Caudate nucleus (tissue), 63 donors: ENCODE measurements at places on chromosomes 5 and 9.

DNA sequence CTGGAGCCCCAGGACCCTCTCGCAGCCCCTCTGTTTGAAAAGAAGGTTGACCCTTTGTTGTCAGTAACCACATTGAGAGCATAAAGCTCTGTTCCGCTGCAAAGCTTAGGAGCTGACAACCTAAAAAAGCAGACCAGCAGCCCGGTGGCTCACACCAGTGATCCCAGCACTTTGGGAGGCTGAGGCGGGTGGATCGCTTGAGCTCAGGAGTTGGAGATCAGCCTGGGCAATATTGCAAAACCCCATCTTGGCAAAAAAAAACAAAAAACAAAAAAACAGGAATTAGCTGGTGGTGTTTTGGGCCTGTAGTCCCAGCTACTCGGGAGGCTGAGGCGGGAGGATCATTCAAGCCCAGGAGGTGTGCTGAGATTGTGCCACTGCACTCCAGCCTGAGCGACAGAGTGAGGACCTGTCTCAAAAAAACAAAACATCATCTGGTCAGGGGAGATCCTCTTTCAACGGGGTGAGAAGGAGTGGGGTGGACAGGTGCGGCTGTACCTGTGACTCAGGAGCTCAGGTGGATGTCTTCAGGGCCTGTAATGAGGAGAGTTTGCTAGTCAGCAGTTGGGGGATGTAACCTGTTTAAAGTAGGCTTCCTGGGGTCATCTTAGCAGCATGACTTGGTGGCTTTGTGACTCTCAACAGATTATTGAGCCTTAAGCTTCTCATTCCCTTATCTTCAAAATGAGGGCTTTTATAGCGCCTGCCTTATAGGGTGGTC lies 694 bp upstream of the REEP2 start:
- no peak for DNase-seq

DNA sequence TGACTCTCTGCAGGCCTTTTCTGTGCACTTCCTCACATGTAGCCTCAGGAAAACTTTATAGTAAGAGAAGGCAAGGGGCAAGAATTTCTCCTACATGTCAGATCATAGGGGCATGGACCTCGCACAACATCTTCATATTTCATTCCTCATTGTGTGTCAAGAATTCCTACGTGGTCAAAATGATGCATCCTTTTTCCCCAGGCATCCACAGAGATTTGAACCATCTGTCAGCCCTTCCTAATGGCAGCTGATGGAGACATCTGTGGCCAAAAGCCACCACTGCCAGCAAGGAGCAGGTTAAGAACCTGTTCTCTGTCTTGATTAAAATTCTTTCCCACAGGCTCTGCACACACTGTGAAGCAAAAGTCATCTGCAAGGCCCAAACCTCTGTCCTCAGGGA lies 42.5 kb downstream of the MFAP3 start:
- no peak for DNase-seq

DNA sequence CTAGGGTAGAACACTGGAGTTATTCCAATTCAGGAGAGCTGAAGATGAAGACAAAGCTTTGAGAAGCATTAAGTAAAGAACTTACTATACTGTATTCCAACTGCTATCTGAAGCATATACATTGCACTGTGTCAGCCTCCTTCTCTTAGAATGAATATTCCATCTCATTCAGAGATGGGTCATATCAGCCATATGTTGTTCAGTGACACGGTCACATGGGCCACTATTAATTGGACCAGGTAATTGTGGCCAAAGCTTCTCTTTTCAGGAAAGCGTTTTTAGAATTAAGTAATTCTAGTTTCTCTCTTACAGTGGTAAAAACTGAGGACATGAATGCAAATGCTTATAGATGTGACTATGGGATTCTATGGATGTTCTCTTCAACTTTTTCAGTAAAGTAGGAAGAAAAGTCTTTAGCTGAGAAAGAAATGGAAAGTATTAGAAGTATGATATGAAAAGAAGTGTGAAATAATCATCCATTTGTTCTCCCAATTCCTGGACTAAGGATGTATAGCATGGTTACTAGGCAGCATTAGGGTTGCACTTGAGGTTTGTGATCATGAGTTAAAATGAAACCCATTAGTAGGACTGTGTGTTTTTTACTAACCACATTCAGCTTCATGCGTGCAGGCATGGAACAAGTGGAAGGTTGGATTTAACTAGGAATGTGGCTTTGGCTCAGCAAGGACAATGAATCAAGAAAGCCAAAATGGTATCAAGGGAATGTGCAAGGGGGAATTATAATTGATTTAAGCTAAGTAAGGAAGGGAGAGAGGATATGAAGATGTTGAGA lies 40.9 kb downstream of the CETN3 start:
- DNase-seq = no peak

GRCh38 chr5:52702877-52703276 lies 84.8 kb upstream of the ITGA1 start:
- DNase-seq = no peak

DNA sequence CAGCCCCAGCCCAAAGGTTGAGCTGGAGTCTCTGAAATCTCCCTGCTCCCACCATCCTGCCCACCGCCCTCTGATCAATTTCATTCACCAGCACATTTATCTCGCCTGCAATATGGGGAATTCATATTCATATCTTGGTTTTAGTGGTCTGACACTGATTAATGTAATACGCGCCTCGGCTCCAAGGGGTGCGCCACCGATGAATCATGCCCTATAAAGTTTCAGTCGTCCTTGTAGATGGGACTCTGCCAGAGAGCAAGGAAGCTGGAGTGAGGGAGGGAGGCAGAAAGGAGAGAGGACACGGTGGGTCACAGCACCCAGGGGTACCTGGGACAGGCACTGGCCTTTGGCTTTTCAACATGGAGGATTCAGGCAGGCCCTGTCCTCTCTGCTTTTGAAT lies 8.9 kb downstream of the IRX1 start:
- DNase-seq = no peak

- DNase-seq = no peak
These were observed 54.2 kb downstream of the ELAVL2 start for GRCh38 chr9:23771746-23772384.

DNA sequence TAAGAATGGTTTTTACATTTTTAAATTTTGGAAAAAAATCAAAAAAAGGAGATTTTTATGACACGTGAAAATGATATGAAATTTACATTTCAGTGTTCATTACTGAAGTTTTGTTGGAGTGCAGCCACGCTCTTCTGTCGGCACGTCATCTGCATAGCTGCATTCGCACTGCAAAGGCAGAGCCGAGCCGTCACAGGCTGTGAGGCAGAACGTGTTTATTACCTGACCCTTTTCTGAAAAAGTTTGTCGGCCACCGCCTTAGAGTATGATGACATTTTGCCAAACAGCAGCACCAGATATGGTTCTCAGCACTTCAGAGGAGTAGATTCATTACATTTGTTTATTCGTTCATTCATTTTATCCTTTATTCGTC lies 24.1 kb downstream of the HRH2 start:
- DNase-seq = peak; percentile 56

- no peak for DNase-seq
These were observed 269.1 kb downstream of the EFNA5 start for GRCh38 chr5:107401470-107402122.

DNA sequence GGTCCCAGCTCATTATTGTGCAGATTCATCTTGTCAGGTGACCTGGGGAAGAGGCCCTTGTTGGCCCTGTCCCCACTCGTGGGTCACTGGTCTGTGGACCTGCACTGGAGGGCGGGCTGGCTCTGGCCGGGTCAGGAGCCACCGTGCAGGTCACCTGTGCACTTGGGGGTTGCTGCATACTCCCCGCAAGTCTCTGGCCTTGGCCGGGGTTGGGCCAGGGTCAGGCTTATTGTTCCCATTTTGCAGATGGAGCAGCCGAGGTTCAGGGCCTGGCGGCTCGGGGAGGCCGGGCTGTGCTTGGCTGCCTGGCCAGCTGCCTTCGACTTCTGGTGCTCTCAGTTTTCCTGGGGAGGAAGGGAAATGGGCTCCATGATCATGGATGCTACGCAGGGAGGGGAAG lies 108.3 kb upstream of the FCN2 start:
- DNase-seq = no peak

DNA sequence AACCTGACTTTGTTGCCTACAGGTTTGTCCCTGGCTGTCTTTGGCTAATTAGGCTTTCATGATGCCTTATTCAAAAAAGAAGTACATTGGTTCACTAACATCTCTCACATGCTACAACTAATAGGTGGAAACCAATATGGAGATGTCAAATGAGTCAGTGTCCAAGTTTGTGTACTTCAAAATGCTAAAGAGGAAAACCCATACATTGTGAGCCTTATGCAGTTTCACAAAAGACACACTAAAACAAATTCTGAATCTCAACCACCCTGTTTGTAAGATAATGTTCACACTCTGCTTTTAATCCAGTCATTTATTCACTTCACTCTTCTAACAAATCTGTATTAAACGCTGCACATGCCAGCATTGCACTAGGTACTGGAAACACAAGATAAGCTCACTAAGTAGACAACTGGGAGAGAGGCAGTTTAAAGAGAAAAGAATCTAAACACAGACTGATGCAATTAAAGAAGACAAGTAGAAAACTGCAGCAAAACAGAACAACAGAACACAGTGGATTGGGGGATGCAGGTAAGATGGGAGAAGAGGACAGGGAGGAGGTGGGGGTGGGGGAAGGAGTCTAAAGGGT lies 104.1 kb downstream of the DROSHA start:
- no peak for DNase-seq

- no peak for DNase-seq
These were observed 4.2 kb downstream of the SURF6 start for GRCh38 chr9:133331641-133332380.

- DNase-seq = no peak
These were observed 76.5 kb downstream of the ARHGEF28 start for GRCh38 chr5:73702534-73702933.

GRCh38 chr5:123122273-123122672 lies 33.2 kb downstream of the PRDM6 start:
- no peak for DNase-seq

DNA sequence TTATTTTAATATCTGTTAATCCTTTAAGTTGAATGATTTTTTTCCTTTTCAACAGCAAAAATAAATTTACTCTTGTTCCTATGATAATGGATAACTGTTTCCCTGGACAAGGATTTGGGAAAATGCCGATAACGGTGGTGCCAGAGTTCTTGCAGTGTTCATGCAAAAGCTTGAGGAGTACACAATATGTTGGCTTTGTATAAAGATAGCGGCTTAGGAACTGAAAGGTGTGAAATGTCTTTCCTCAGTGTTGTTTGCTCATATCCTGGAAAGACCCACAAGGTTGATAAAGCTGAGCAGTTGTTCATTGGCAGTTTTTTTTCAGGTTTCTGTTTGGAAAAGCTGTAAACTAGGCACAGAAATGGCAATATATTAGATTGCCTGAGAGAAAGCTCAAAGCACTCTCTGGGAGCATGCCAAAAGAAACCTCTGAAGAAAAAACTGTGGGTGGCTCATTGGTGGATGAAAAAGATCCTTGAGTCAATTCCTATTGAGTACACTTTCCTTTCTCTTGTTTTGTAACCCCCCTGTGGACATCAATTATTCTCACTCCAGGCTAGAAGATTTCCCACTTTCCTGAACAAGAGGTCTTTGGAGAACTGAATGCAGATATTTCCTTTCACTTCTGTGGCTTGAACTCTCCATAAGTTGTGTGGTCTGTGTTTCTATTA lies 117.2 kb upstream of the RGMB start:
- no peak for DNase-seq

DNA sequence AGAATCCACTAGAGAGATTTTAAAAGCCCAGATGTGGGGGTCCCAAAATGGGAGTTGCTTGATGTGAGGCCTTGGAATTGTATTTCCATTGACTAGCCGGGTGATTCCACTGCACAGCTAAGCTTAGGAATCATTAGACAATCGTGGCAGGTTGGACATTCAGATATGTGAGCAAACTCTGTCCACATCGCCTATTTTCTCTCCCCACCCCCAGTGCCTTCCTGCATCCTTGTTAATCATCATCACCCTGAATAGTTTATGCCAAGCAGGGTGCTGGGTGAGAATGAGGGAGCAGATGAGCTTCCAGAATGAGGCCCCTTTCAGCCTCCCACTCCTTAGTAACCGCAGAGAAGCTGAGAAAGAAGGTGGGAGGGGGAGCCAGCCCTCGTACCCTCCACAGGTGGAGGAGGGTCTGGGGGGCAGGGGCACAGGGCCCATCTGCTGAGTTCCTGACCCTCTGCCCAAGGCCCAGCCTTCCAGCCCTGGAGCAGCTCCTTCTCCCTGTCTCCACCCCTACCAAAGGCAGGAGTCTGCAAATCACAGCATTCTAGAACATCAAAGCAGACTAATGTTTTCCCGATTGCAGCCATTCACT lies 7.7 kb upstream of the TCOF1 start:
- DNase-seq = no peak

DNA sequence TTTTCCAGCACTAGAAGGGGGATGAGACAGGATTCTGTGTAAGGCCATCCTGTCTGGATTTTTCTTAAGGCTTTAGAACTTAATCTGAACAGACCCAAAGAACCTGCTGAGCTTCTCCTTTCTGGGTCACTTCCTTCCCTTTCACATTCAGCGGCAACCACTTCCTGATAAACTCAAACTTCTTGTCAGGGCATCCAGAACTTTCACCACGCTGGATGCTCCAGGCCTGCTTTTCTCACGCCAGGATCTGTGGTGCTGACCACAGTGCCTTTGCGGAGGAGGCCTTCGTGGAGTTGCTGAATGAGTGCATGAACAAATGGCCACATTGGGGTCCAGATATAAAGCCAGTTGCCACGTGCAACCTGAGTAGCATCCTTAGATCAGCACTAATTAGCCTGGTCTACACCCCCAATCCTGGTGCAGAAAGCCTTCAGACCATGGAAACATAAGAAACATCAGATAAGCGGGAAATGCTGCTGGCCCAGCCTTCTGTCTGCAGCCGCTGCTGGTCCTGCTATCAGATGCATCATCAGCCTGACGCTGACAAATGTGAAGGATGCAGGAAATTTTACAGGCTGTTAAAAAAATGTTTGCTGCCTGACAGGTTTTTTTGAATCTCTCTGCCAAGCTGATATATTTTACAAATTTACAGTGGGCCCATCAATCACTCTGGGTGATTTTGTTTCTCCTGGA lies 75.3 kb upstream of the BARHL1 start:
- DNase-seq = no peak

DNA sequence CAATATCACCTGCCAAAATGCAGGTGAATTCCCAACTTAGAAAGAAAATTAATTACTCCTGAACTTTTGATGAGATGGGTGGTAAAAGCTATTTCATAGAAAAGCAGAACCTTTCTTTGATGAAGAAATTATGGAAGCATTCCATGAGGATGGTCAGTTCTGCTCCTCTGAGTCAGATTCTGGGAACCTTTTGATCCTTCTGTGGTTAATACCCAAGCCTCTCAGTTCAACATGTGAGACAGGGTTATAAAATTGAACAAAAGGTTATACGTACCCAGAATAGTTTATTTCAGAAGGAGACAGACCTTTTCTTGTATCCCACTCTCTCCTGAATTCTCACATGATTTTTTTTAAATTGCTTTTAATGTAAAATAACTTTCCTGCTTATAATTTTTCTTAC lies 767.6 kb upstream of the ADAMTS16 start:
- no peak for DNase-seq
